ENCODE measurements at places on chromosomes 7 and 10. TPM values are rescaled to one million over a fixed set of nuclear protein-coding genes. Genes with fewer than 3 reads are reported as not detected.
A peak's percentile ranks its signal among the peaks of the same experiment; 100 is the strongest.

DNA sequence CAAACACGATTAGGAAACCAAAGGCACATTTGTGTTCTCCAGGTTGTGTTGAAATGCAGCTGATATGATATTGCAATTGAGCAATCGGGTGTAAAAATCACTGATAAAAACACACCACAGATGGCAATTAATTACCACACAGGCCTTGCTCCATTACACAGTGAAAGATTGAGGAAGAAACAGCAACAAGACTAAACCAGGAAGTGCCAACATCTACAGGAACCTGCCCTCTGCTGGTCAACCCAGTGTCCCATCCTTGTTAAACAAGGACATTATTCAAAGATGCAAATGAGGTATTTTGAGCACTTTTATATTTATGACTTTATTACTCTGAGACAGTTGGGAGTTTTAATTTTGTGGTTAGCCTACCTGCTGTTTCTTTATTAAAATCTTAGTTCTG is 765.6 kb upstream of the GHITM start:
- peak; percentile 53 for DNase-seq

DNA sequence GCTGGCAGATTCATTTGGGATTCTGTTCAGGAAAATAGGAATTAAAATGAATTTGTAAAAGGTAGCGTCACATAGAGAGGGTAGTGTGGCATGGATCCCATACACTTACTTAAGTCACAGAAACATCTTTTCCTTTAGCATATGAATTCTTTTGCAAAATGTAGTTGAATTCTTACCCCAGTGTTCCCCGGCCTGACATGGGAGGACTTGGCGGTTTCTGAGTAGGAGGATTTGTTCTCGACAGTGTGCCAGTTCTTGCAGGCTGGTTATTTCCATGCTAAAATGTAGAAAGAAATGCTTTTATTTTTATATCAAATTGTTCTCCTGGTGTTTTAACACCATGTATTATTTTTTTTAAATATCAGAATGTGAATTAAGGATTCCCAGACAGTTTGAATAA is 72.6 kb downstream of the PDSS1 start:
- DNase-seq, result no peak

RPEL1 gene
- not detected for total RNA-seq

STRIP2 gene
- total RNA-seq, result 6.5 TPM

PDGFA gene
- 114 TPM for total RNA-seq

CLDN4 gene
- 32.0 TPM for total RNA-seq

LRMDA gene
- total RNA-seq, result 0.48 TPM

NACAD gene
- total RNA-seq, result 6.0 TPM

GRCh38 chr10:1594372-1595241 is 142.7 kb downstream of the ADARB2 start:
- DNase-seq, result no peak

DNA sequence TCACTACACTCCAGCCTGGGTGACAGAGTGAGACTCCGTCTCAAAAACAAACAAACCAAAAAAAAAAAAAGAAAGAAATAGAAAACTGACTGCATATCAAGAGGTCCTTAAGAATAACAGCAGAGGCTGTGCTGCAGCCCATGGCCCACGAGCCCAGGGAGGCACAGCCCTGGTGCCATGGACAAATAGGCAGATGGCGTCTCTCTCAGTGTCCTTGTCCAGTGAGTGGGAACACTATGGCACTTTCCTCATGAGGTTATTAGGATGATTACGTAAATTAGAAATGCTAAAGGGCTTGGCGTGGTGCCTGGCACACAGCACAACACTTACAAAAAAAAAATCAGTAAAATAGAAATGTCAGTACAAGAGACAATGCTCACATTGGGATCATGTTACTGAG is 33.4 kb upstream of the PFKP start:
- DNase-seq, result no peak

- DNase-seq, result no peak
Observed at GRCh38 chr10:110481919-110482318, 15.8 kb upstream of the DUSP5 start.

VGF gene
- 5.2 TPM for total RNA-seq

GRCh38 chr7:159027056-159027788 is 117.4 kb downstream of the VIPR2 start:
- no peak for DNase-seq

ADCY1 gene
- total RNA-seq, result 29.0 TPM

JCAD gene
- 2.2 TPM for total RNA-seq

DNA sequence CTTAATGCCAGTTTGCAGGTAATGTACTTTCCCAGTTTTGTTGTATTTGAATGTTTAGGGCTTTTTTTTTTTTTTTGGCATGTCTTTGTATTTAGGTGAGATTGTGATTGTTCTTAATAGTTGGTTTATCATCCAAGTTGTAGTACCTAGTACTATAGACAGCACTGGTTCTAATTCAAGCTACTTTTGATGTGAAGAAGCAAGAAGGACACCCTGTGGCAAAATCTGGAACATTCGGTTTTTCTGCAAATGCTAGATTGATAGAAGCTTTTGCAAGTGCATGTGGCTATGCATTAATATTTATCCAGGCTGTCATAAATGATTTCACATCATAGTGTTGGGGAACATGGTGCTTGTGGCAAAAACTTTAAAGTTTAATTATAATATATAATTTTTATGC is 248.9 kb downstream of the FOXP2 start:
- DNase-seq, result no peak

ANKRD61 gene
- not detected for total RNA-seq

PLCE1 gene
- total RNA-seq, result 0.14 TPM

COBL gene
- 36.5 TPM for total RNA-seq

GRCh38 chr10:48454302-48455054 is 148.0 kb downstream of the MAPK8 start:
- DNase-seq, result no peak

DNA sequence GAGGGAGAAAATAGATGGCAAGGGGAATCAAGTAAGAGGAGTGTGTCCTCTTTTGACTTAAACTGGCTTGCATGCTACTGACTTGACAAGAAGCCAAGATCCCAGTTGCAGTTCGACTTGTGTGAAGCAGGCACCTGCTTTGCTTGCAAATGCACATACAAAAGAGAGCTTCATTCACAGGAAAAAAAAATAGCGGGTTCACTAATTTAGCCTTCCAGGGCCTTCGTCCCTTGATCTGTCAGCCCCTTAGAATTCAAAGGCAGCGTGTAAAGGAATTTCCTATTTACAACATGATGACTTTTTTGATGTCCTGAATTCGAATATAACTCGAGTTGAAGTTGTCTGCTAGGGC is 192.1 kb downstream of the CELF2 start:
- DNase-seq, result no peak

DNA sequence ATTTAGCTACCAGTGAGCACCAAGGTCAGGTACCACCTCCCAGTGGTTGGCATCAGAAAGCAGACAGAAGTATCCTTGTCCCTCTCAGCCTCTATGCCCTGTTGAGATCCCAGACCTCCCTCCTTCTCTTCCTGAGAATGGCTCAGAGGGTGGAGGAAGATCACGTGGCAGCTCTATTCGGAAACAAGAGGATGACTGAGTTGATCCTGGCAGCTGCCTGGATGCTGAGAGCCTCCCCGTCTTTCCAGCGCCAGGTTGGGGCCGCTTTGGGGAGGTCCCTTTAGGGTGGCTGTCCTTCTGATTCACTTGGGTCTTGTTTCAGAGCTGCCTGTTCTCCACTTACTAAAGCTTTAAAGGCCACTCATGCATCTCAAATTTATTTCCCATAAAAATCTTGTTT is 36.9 kb upstream of the NPFFR1 start:
- no peak for DNase-seq
